ENCODE measurements at places on chromosomes 4 and X.
A peak's percentile ranks its signal among the peaks of the same experiment; 100 is the strongest.

DNA sequence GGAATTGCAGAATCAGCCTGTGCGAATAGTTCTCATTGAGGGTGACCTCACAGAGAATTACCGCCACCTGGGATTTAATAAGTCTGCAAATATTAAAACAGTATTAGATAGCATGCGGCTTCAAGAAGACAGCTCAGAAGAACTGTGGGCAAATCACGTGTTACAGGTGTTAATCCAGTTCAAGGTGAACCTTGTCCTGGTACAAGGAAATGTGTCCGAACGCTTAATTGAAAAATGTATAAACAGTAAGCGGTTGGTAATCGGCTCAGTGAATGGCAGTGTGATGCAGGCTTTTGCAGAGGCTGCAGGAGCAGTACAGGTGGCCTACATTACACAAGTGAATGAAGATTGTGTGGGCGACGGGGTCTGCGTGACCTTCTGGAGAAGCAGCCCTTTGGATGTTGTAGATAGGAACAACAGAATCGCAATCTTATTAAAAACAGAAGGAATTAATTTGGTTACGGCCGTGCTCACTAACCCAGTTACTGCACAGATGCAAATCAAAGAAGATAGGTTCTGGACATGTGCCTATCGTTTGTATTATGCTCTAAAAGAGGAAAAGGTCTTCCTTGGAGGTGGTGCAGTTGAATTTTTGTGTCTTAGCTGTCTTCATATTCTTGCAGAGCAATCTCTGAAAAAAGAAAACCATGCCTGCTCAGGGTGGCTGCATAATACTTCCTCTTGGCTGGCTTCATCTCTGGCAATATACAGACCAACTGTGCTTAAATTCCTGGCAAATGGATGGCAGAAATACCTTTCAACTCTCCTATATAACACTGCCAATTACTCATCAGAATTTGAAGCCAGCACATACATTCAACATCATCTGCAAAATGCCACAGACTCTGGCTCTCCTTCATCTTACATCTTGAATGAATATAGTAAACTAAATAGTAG is 10.7 kb downstream of the BBS12 start:
- no peak for DNase-seq

DNA sequence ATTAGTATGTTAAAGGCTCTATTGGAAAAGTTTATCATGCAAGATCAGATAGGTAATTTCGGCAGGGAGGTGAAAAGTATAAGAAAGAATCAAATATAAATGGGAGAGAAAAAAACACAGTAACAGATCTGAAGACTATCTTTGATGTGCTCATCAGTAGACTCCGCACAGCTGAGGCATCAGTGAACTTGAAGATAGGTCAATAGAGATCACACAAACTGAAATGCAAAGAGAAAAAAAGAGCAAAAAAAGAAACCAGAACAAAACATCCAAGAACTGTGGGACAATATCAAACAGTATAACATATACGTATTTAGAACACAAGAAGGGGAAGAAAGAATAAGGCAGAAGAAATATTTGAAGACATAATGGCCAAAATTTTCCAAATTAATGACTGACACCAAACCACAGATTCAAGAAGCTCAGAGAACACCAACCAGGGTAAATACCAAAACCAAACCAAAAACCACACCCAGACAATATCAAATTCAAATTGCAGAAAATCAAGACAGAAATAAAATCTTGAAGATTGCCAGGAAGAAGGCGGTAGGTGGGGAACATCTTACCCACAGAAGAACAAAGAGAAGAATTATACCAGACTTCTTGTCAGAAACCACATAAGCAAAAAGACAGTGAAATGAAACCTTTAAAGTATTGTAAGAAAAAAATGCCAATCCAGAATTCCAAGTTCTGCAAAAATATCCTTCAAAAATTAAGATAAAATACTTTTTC is 29.1 kb downstream of the PFKFB1 start:
- no peak for DNase-seq

DNA sequence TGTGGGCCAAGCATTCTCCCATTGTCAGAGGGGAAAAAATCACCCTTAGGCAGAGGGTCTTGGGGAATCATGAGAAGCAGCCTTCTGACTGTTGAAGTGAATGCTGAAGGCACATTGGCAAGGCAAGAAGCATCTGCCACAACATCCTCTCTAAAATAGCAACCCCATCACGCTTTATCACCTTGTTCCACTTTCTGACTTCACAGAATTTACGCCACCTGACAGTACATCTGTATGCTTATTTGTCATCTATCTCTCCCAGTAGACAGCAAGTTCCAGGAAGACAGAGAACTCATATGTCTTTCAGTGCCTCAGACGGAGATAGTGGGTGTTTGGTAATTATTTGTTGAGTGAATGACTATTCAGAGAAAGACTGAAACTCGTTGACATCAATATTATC is 68.4 kb upstream of the SCML1 start:
- DNase-seq, result no peak

DNA sequence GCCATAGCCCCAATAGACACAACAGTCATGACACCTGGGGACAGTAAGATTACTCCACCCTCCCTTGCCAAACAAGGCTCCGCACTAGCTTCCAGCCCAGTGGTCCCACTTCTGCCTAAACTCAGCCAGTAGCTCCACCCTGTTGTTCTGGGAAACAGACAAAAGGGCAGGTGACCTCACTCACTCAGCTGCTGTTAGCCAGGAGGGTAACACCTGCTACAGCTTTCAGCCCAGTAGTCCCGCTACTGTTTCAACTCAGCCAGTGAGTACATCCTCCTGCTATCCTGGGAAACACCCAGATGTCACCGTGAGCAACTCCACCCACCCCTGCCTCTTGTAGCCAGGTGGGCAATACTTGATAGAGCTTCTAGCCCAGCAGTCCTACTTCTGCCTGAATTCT is 162.7 kb upstream of the CPXCR1 start:
- no peak for DNase-seq

DNA sequence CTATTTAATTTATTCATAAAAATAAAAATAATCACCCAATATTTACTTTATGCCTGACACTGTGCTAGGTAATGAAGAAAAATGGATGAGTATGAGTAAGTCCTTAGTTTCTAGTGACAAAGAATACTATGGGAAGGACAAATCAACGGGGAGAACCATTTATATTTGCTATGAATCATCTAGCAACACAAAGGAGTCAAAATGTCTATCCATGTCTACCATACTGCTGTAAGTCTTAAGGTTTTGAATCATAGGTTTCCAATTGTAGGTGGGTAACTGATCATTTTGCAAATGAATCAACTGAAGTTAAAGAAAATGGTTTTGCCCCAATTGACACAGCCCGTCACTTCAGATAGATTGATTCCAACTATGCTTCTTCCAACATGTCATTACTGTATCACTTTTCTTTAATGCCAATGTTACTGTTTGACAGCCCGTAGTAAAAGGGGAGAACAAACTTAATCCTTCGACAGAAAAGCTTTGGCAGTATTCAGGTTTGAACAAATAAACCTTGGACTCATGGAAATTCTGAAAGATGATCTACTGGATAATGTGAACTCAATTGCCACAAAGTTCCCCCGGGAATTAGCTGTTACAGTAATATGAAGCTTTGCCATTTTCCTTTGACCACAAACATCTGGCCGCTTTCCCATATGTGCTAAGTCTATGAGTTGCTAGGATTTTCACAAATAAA is 3.2 kb downstream of the TDO2 start:
- no peak for DNase-seq

GRCh38 chr4:128379860-128380259 is 92.2 kb upstream of the PGRMC2 start:
- peak; percentile 2 for DNase-seq

GRCh38 chr4:72507860-72508419 is 61.1 kb downstream of the ADAMTS3 start:
- no peak for DNase-seq

DNA sequence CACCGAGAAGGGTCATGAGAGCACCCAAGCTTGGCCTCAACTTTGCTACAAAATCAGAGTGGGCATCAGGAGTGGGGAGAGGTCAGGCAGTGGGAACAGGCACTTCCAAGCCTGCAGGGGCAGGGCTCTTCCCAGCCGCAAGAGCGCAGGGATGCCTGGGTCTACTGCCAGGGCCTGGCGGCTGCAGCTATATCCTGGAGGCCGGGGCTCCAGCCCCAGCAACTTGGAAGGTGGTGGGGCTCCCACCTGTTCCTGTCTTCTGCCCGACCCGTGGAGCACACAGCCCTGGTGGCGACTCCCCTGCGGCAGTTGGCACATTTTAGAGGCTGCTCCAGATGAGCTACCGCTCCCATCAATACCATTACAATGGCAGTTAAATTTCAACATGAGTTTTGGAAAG is 607.0 kb downstream of the TRAM1L1 start:
- DNase-seq, result no peak

DNA sequence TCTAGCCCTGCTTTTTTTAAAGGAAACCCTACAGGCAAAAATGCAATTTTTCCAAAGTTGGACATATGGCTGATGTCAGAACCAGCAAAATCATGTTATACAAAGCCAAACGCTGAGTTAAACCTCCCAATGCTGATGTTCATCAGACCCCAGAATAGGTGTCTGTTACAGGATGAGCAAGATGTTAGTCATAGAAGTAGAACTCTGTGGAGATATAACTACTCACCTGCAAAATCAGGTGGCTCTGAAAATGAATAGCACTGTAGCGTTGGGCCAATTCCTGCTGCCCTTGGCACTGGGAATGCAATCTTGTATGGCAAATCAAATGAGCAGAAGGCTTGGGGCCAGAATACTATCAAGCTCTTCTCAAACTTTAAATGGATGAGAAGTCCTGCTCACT is 634.1 kb downstream of the RPA4 start:
- no peak for DNase-seq

GRCh38 chrX:150088766-150089518 is 150.7 kb upstream of the EOLA2 start:
- no peak for DNase-seq

DNA sequence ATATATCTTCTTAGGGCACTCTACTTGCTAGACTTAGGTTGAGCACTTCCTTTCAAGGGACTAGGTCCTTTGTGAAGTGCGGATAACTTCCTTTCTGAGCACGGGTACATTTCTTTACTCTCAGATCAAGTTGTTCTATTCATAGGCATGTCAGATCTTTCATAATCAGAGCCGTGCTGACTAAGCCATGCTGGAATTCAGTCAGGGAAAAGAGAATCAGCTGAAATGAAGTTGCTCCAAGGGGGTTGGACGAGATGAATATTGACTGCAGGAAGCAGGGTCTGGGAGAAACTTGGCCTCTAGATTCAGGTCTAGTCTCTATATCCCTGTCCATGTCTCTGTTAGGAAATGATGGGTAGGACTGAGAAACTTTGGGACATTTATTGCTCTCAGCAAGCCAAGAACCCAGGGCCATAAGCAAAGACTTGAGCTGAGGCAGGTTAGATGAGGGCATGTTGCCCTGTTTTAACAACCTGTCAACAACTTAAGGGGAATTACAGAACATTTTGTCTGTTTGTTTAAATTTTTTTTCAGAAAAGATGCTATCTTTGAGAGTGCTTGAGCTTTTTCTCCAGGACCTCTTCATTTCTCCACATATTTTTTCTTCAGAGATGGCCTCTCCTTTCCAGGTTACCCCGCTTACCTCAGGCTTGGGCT is 28.3 kb downstream of the AREG start:
- DNase-seq, result no peak

DNA sequence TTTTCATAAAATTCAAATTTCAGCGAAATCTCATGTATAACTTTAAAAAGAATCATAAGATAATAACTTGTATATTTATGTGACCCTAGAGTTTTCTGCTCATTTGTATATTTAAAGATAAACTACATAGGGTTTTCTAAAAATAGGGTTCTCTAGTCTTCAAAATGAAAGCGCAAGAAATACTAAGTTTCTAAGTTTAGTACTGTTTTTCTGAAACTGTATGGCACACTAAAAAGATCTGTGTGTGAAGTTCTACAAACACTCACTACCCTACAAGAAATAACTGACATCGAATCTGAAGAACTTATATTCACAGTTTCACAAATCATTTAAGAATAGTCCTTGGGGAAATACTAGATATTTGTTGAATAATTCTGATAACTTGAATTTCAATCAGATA is 38.7 kb upstream of the NDST4 start:
- no peak for DNase-seq

- no peak for DNase-seq
These were observed 975.4 kb upstream of the NDST4 start for GRCh38 chr4:116088771-116089170.

DNA sequence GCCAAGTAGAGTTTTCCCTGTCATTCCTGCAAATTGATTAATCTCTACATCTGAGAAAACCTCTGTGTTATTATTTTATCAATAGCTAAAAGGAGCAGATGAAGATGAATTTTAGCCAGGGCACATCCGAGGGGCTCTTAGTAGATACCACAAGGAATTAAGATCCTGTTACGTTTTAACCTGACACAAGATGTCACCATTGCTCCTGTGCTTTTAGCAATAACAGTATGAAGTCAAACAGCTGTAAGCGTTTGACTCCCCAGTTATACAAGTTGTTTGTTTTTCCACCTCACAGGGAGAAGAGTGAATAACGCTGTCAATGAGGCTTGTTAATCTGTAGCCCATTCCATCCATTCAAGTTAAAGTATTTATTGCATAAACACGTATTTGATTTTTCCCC is 76.0 kb upstream of the AP1S2 start:
- no peak for DNase-seq

- no peak for DNase-seq
These were observed 11.2 kb downstream of the CD40LG start for GRCh38 chrX:136659174-136659573.

DNA sequence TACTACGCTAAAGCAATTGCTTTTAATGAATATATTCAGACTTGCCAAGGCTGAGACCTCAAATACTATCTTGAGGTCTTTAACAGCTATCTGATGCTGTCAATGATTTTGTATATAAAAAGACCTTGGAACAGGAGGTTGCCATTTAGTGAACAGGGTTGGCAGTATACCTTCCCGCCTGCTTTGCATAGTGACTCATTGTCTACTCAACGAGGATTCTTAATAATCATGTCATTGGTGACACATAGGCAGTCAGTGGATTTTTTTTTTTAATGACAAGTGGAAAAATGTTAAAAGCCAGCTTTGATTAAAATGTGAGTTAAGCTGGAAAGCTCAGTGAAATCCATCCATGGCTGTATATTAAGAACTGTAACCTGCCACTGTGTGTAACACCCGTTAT is 164.0 kb downstream of the ASMT start:
- no peak for DNase-seq

DNA sequence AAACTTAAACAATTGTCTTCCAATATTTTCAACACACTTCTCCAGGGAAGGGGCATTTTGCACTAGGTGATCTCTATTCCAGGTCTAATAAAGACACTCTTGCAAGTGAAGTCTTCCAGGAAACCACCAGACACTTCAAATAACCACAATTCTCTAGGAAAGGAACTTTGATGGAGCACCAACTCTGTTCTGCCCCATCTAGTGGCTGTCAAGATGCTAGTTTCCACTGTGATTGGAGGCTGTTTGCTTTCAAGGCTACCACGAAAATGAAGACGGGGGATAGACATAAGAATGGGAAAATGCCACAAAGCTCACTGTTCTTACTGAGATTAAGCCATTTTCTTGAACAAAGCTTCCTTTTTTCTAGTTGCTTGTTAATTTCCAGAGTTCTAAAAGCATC is 100.6 kb upstream of the F9 start:
- no peak for DNase-seq

All from stimulated activated CD4-positive, alpha-beta T cell treated with anti-CD3 and anti-CD28 coated beads, TNF-alpha, amount 100 ng/mL, for 24 hours (primary cell).